Muscle of back (tissue), 13 donors: ENCODE measurements at places on chromosomes 7 and 10. TPM values are rescaled to one million over a fixed set of nuclear protein-coding genes. Genes with fewer than 3 reads are reported as not detected.

GRCh38 chr7:1943933-1944618 lies 274.0 kb downstream of the ELFN1 start:
- DNase-seq = no peak

Gene EBLN1
- polyA plus RNA-seq = not detected

- no peak for DNase-seq
Measured at GRCh38 chr7:29370531-29371314, 176.1 kb downstream of the CHN2 start.

- DNase-seq = no peak
Measured at GRCh38 chr7:83663131-83663530, 14.2 kb upstream of the SEMA3E start.

GRCh38 chr10:5234106-5234860 lies 37.6 kb downstream of the AKR1C4 start:
- DNase-seq = peak; percentile 39

DNA sequence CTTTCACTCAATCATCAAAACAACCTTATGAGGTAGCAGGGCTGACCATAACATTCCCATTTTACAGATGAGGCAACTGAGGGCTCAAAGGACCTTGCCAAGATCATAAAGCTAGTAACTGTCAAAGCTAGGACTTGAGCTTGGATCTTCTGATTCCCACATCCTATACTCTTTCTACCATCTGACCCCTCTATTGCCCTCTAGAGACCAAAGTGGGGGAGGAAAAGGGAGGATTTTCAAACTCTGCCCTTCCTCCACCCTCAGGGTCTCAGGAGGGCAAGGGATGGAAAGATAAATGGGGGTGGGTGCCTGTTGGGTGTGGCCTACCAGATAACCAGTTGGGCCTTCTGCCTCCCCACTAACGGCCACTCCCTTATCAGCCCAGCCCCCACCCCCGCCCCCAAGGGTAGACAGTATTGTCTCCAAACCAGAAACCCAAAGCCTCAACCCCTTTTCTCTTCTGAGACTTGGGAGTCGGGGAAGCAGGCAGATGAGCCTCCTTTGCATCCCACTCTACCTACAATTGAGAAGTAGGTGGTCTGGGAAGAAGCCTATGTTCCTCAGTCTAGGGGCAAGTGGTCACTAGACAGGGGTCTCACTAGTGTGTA lies 7.9 kb downstream of the LDB1 start:
- DNase-seq = no peak

DNA sequence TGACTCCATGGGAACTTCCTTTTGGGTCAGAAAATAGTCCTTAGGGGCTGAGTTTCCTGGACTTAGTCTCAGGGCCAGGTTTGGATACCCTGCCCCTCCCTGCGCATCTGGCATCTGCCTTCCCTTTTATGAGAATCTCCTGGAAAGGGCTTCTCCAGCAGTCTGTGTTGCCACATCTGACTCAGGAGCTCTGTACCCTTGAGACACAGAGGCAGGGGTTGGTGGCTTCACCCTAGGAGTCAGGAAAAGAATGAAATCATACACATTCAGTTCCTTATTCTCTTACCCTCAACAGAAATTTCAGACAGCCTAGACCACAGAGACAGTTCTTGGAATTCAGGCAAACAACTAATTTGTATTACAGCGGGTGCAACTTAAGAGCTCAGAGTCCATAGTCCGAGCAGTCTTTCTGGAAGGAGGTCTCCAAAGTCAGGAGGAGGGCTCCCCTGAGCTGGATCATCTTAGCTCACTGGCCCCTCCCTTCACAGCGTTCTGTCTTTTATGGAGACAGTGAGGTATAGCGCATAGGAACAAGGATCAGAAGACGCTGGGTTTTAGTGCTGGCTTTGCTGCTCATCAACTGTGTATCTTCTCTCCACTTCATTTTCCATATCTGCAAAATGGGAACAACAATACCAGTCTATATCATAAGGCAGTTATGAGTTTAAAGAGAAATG lies 3.0 kb upstream of the PLAU start:
- DNase-seq = no peak

GRCh38 chr10:48800007-48800675 lies 115.5 kb downstream of the WDFY4 start:
- DNase-seq = no peak

- DNase-seq = no peak
Measured at GRCh38 chr10:131700506-131700905, 200.3 kb upstream of the PPP2R2D start.

GRCh38 chr10:91380873-91381256 lies 29.3 kb upstream of the HECTD2 start:
- no peak for DNase-seq

DNA sequence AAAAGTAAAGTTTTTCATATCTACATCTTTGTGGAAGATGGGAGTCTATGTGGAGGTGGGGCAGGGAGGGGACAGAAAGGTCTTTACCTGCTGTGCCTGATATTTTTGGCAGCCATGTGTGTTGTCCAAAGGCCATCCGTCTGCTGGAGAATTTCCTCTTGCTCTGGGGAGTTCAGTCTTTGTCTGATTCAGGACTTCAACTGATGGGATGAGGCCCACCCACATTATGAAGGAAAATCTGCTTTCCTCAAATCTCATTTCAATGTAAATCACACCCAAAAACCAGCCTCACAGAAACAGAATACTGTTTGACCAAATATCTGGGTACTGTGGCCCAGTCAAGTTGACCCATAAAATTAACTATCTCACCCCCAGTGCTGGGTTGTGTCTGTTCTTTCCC lies 12.5 kb upstream of the ITIH5 start:
- DNase-seq = no peak

GRCh38 chr10:124078714-124079113 lies 14.7 kb downstream of the CHST15 start:
- no peak for DNase-seq

Gene TACC2
- 70.7 TPM for polyA plus RNA-seq

GRCh38 chr10:63200431-63200830 lies 67.3 kb downstream of the NRBF2 start:
- DNase-seq = no peak

DNA sequence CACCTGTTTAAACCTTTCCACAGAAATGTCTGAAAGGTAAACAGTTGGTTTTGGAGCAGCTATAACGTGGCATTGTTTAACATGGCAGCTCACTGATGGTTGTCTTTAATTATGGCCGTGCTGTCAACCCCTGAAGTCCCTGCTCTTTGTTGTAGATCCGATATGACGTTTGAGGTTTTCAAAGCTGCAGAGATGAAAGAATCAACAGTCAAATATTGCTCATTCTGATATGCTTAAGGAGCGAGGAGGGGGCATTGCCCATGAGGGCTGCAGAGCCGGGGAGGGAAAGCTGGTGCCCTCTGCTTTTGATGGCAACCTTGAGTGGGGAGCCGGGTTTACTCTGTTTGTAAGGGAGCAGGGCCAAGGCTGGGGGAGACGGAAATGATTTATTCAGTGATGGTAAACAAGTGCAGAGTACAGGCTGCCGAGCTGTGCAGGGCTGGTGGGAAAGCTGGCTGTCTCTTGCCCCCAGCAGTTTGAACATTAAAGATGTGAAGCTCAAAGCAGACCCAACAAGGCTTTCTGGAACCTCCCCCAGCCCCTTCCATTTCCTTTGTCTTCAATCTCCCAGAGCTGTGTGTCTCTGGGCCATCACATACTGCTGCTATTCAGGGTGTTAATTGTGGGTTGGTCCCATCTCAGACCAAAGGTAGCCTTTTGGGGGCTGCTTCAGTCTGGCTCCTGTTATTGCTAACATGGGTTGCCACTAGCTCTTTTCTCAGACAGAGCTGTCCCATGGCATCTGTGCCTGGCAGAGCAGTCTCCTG lies 345.5 kb downstream of the LRMDA start:
- no peak for DNase-seq

GRCh38 chr10:17171141-17171641 lies 30.3 kb downstream of the TRDMT1 start:
- no peak for DNase-seq

DNA sequence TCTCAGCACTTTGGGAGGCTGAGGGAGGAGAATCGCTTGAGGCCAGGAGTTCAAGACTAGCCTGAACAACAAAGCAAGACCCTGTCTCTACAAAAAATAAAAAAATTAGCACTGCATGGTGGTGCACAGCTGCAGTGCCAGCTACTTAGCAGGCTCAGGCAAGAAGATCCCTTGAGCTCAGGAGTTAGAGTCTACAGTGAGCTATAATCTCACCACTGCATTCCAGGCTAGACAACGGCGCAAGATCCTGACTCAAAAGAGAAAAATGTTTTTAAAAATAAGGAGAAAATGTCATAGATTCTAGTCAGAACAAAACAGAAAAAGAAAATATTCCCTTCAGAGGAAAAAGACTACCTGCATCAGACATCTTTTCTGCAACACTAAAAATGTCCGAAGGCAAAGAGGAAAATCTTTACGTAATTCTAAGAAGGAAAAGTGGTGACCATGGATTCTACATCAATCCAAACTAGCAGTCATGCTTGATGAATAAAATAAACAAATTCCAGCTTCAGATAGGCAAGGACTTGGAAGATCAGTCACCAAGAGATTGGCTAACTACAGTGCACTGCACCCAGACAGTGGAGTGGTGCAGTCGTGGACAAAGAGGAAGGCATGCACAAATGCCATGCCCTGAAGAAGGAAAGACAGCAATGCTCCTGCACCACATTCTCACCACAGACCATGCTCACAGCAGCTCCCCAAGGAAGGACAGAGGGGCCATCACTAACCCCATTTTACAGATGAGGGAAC lies 54.3 kb downstream of the ERCC6 start:
- no peak for DNase-seq

DNA sequence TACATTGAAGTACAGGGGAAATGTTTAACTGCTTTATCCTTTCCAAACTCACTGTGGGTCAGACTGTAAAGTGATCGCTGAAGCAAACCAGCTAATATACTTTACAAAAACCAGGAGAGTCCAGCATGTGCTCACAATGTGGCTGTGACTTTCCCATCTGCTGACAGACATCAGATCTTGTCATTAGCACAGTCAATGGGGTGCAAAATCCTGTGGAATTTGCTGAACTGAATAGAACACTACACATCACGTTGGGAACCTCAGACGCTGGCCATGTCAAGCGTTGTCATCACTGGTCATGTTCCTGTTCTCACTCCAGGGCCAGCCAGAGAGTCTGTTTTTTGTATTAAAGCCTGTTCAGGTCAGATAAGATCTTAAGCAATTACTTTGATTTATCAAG lies 83.4 kb downstream of the AGMO start:
- no peak for DNase-seq

- DNase-seq = no peak
Measured at GRCh38 chr7:17802056-17802455, 138.2 kb downstream of the SNX13 start.

DNA sequence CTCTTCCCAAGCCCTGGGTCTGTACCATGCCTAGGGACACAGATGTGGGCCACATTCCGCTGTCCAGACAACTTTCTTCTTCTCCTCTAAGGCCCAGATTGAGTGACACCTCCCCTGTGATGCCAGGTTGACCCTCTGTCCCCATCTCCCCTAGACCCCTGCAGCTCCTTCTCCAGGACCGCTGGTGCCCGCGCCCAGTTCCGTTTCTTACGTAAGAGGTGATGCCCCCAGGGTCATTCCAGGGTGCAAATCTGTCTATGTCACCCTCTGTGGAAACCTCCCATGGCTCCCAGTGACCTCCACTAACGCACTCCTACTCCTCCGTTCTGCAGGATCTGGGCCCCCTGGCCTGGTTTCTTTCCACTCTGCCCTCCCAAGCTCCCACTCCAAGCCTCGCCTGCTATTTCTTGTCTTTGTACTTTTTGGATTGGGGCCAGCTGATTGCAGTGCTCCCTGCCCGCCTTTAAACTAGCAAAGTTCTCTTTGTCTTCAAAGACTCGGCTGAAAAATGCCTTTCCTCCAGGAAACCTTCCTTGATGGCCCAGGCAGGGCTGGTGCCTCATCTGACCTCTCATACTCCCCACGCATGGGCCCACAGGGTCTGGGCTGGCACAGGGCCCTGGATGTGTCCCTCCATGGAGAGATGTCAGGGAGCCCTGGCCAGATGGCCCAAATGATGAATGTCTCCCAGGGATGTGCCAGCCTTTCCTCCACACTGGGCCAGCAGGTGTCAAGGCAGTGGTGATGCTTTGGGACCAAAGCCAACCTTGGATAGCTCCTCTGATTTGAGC lies 21.3 kb upstream of the ELN start:
- DNase-seq = no peak

DNA sequence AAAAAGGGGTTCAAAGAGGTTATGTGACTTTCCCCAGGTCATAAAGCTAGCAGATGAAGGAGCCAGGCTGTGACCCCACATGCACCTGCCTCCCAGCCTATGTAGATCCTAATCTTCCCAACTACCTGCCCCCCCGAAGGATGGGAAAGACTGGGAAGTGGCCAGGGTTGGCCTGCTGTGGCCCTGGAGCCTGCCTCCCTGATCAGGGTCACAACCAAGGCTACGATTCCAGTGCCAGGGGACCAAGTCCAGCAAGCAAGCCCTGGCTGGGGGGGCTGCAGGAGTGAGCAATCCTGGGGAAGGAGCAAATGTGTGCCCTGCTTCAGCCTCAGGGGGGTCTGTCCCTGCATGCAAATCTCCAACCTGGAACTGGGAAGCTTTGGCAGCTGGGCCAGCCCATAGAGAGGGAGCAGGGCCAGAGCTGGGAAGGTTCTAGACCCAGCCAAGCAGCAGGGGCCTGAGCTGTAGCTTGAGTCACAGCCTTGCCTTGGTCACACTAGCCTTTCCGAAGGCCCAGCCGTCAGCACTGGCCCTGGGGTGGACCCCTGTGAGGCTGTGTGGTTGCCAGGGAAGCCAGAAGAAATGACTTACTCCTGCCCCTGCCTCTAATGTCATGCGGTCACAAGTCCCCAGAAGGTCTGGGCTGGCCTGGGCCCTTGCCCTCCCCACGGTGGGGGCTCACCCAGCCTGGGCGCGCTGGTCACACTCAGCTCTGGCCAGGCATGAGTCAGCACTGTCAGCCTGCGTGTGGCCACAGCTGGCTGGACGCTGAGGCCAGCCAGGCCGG lies 96.4 kb upstream of the ZMIZ1 start:
- DNase-seq = peak; percentile 86

DNA sequence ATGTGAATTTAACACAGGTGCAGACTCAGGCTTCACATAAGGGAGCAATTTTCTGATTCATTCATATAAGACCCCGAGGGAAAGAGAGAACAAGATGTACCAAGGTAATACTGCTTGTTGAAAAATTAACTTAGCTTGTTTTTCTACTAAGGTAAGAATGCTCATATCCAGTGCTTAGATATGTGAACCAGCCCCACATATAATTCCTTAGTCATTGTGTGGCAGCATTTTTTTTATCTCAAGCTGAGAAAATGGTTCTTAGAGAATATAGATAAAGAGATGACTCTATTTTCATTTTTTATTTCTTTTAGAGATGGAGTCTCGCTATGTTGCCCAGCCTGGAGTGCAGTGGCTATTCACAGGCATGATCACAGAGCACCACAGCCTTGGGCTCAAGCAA lies 121.8 kb upstream of the SEM1 start:
- DNase-seq = no peak

GRCh38 chr10:132420981-132421846 lies 24.2 kb downstream of the PWWP2B start:
- DNase-seq = peak; percentile 74

GRCh38 chr7:154738216-154738615 lies 264.7 kb downstream of the PAXIP1 start:
- no peak for DNase-seq
